A673 (cell line): ENCODE measurements at places on chromosomes 13 and 19.

DNA sequence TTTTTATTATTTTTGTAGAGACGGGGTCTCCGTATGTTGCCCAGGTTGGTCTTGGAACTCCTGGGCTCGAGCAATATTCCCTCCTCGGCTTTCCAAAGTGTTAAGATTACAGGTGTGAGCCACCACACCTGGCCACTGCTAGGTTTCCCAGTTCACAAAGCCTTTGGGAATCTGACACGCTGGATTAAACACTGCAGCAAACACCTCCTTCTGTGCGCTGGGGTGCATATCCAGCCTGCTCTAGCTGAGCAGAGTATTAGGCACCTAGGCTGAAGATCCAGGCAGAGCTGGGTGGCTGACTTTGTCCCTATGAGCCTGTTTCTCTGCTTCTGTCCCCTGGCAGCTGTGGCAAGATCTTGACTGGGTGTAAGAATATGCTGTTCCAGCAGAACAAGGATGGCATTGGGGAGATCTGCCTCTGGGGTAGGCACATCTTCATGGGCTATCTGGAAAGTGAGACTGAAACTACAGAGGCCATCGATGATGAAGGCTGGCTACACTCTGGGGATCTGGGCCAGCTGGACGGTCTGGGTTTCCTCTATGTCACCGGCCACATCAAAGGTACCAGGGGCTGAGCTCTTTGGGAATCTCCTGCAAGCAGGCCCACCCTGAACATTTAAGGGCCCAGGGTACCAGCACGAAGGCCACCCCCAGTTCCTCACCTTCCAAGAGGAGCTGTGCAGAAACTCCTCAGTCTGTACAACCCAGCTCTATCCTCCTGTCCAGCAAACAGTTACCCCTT, 49.8 kb downstream of the ACSBG2 start:
- H3K4me3 ChIP-seq = no peak overlapping the region
- H3K27ac ChIP-seq = no peak overlapping the region
- DNase-seq = no peak

- no peak for DNase-seq
- H3K27me3 ChIP-seq = no peaks in the 10 kb centered on the region
- no peak overlapping the region for H3K4me3 ChIP-seq
- no peaks in the 10 kb centered on the region for H3K4me1 ChIP-seq
These were observed 9.7 kb upstream of the CCL25 start for GRCh38 chr19:8042900-8043299.

GRCh38 chr19:15128162-15128770, 21.1 kb downstream of the SYDE1 start:
- H3K27me3 ChIP-seq = no peaks in the 10 kb centered on the region
- H3K27ac ChIP-seq = no peak overlapping the region
- no peak for DNase-seq
- H3K36me3 ChIP-seq = no peaks in the 10 kb centered on the region
- H3K4me1 ChIP-seq = peaks cover 10% of the 10 kb centered on the region
- H3K4me3 ChIP-seq = no peak overlapping the region

DNA sequence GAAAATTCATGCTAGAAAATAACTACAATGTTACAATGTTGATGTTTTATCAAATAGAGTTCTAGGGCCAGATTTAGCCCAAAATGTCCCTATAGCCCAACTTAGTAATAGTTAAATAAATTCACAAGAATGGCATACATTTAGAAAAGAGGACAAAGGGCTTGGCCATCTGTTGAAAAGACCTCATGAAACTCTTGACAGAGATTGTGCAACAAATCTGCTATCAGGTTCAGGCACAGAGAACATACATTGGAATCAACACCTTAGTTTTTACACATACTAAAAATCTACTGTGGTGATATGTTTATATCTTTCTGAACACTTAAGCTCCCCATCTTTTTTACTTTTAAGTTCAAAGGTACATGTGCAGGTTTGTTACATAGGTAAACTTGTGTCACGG, 298.3 kb upstream of the DACH1 start:
- H3K4me1 ChIP-seq = no peaks in the 10 kb centered on the region
- H3K27me3 ChIP-seq = peaks cover 32% of the 10 kb centered on the region
- no peak overlapping the region for H3K27ac ChIP-seq
- DNase-seq = no peak

- H3K27ac ChIP-seq = peak overlapping the region; percentile 31
- DNase-seq = peak; percentile 75
- H3K36me3 ChIP-seq = no peaks in the 10 kb centered on the region
These were observed 4.7 kb upstream of the MYBPC2 start for GRCh38 chr19:50427997-50428425.

GRCh38 chr19:47176627-47177090, 46.0 kb downstream of the SAE1 start:
- H3K27me3 ChIP-seq = no peaks in the 10 kb centered on the region
- H3K36me3 ChIP-seq = peaks cover 45% of the 10 kb centered on the region
- H3K27ac ChIP-seq = no peak overlapping the region
- H3K4me1 ChIP-seq = no peaks in the 10 kb centered on the region
- no peak overlapping the region for H3K4me3 ChIP-seq

DNA sequence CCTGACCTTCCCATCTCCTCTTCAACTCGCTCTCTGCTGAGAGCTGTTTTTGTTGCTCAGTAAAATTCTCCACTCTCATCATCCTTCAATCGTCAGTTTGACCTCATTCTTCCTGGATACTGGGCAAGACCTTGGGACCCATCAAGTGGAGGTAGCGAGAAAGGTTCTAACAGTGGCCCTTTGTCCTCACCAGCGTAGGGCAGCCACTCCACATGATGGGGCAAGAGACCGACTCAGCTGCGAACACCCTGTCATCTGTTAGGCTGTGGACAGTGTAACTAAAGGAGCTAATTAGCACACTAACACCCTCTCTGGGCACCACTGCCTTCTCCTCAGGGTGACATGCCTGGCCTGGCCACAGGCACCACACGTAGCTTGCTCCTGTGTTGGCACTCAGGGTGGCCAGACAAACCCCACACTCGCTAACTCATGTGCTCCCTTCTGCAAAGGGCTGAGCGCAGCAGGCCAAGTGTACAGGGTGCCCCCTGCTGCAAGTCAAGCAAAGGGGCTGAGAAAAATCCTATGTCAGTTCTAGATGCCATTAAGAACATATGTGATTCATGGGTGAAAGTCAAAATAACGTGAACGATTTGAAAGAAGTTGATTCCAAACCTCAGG, 1216.0 kb downstream of the SLITRK5 start:
- H3K27ac ChIP-seq = no peak overlapping the region
- DNase-seq = no peak
- H3K36me3 ChIP-seq = no peaks in the 10 kb centered on the region

GRCh38 chr13:45830121-45830520, 21.4 kb downstream of the SIAH3 start:
- peaks cover 14% of the 10 kb centered on the region for H3K4me1 ChIP-seq
- no peak overlapping the region for H3K27ac ChIP-seq
- no peak for DNase-seq
- no peaks in the 10 kb centered on the region for H3K27me3 ChIP-seq
- no peak overlapping the region for H3K4me3 ChIP-seq

DNA sequence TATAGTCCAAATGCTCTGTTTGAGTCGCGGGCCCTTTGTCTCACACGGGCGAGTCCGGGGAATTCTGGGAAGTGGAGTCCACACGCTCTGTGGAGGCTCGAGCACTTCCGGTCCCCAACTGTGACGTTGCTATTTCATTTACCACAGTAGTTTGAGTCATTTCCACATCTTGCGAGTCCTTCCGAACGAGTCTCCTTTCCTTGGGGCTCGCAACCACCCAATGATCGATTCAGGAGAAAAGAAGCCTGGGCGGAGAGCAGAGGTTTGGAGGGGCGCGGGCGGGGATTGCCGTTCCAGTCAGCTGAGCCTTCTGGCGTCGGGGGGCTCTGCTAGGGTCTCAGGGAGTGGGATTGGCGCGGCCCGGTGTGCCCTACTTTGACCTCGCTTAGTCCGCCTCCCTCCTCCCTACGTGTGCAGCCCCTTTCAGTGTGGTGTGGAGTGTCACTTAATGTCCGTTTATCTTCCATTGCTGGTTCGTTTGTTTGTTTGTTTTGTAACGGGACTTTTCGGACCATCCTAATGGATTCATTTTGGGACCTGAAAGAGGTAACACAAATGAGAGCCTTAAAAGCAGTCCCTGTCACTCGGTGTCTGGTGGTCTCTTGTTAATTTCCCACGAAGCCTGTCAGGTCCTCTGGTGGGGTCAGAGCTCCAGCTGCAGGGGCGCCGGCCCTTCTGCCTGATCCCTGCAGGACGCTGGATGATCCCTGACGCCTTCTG, at the start of gene ZNF222:
ZNF222 (plus strand) TSS at position 163 of the 720 bp plus-strand sequence; CDS start at position 221, 58 bp downstream.
- peak within 1 kb of the TSS; percentile 73 for H3K27ac ChIP-seq
- no peaks in the 10 kb centered on the region for H3K27me3 ChIP-seq
- H3K4me3 ChIP-seq = peak within 1 kb of the TSS; percentile 77

- peaks cover 56% of the 10 kb centered on the region for H3K4me1 ChIP-seq
- peak overlapping the region; percentile 9 for H3K27ac ChIP-seq
- H3K36me3 ChIP-seq = peaks cover 23% of the 10 kb centered on the region
- no peaks in the 10 kb centered on the region for H3K27me3 ChIP-seq
- no peak overlapping the region for H3K4me3 ChIP-seq
These were observed 64.2 kb downstream of the ARHGAP35 start for GRCh38 chr19:46924874-46925547.

- no peaks in the 10 kb centered on the region for H3K4me1 ChIP-seq
- H3K27me3 ChIP-seq = peaks cover 91% of the 10 kb centered on the region
- no peaks in the 10 kb centered on the region for H3K36me3 ChIP-seq
- no peak overlapping the region for H3K27ac ChIP-seq
- DNase-seq = no peak
- H3K4me3 ChIP-seq = no peak overlapping the region
These were observed 1.1 kb upstream of the ONECUT3 start for GRCh38 chr19:1752009-1752756.

GRCh38 chr19:18002347-18002850, 5.6 kb upstream of the ARRDC2 start:
- DNase-seq = no peak
- no peak overlapping the region for H3K27ac ChIP-seq
- peaks cover 6% of the 10 kb centered on the region for H3K36me3 ChIP-seq
- no peaks in the 10 kb centered on the region for H3K27me3 ChIP-seq

DNA sequence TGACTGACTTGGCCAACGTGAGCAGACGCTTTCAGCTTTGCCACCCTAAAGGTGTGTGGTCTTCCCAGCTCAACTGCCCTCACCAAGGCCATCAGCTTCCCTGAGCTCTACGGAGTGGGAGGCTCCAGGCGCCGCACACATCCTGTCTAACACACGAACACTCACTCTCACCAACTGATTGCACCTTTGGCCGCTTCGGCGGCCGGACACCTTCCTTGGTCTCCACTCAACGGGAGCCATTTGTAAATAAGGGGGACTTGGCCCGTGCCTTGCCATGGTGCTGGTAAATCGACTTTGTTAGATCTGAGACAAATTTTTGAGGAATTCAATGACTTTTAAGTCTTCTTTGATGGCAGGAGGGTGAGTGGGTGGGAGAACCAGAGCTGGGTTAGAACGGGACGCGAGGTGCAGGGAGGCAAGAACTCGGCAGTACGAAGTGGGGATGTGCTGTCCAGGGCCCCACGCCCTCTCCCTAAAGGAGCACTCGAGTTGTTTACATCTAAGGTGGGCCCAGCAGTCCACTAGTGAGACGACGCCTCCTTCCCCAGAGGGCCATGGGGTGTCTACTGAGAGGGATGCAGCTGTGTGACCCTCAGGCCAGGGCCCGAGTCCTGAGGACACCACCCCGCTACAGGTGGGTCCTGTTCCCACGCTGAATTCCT, 4.4 kb downstream of the C13orf46 start:
- H3K27ac ChIP-seq = no peak overlapping the region
- H3K36me3 ChIP-seq = no peaks in the 10 kb centered on the region
- no peaks in the 10 kb centered on the region for H3K27me3 ChIP-seq
- no peak for DNase-seq
- no peaks in the 10 kb centered on the region for H3K4me1 ChIP-seq

- H3K27me3 ChIP-seq = no peaks in the 10 kb centered on the region
- no peak overlapping the region for H3K4me3 ChIP-seq
- no peaks in the 10 kb centered on the region for H3K36me3 ChIP-seq
These were observed 95.3 kb downstream of the UFM1 start for GRCh38 chr13:38444904-38445303.

DNA sequence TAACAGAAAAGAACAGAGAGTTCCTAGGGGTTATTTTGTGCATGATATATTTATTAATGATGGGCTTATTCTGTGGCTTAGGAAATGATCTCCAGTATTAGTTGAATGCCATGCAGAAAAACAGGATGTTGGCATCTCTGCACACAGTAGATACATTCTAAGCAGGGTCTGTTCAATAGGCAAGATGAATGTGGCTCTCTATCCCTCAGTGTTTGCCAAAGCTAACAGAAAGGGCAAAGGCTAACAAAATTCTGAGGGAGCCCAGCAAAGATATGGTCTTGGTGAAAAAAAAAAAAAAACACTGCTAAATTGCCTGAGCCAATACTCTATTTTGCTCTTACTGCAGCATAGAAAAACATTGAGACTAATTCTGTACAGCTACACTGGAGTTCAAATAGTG, 1095.8 kb downstream of the UQCRFS1 start:
- H3K27me3 ChIP-seq = no peaks in the 10 kb centered on the region
- no peak overlapping the region for H3K4me3 ChIP-seq
- H3K27ac ChIP-seq = no peak overlapping the region
- no peak for DNase-seq
- H3K36me3 ChIP-seq = no peaks in the 10 kb centered on the region

DNA sequence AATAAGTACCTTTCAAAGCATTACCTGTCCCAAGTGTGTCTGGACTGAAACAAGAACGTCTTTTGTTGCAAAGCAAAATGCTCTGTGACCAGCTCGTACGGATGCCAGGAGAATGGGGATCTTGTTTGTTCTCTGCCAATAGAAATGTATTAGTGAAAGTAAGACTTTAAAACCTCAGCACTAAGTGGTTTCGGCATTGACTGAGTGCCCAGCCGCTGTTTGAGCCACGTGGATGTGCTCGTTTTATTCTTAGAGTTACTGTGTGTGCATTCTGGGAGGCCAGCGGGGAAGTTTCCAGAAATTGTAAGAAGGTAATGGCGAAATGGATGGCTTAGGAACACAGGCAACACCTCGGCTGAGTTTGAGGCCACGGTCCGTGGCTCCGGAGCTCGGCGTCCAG, 117.1 kb upstream of the USP29 start:
- no peaks in the 10 kb centered on the region for H3K36me3 ChIP-seq
- H3K4me1 ChIP-seq = no peaks in the 10 kb centered on the region
- H3K27ac ChIP-seq = no peak overlapping the region
- H3K27me3 ChIP-seq = no peaks in the 10 kb centered on the region
- H3K4me3 ChIP-seq = no peak overlapping the region

- DNase-seq = no peak
- peak overlapping the region; percentile 86 for H3K4me3 ChIP-seq
- peaks cover 11% of the 10 kb centered on the region for H3K36me3 ChIP-seq
These were observed 1.1 kb downstream of the ZBTB45 start for GRCh38 chr19:58518256-58519086.
